Osteoblast (primary cell): ENCODE measurements at places on chromosomes 13 and 19. TPM values are rescaled to one million over a fixed set of nuclear protein-coding genes. Genes with fewer than 3 reads are reported as not detected.

REX1BD gene
- 27.7 and 29.7 TPM in 2 replicates for total RNA-seq

DNA sequence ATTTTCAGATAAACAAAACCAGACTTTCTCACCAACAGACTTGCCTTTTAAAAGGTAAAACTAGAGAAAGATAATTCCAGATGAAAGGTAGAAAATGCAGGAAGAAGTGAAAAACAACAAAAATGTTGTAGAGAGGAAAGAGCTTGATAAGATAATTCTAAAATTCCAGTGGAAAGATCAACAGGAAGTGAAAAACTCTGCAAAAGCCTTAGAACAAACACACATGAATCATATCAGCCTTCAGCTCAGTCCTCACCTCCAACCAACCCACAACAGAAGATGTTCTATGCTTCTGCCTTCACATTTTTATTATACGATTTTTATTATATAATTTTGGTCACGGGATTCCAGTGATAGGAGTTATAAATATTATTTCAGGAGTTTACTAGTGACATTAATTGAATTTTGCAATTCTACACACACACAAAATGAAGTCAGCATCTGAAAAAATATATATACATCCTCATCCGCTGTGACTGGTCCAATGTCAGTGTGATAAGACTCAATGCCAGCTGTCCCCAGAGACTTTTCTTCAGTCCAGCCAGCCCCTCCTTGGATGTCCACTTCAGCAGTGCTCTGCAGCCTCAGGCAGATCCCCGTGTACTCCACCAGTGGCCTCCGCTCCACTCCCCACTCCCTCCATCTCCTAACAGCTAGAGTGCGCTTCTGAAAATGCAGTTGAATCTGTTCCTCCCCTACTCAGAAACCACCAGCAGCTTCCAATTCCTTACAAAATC is 57.9 kb downstream of the GADD45B start:
- no peak for DNase-seq

- DNase-seq = peak; percentile 98
Observed at GRCh38 chr19:10625003-10625761, at the start of gene SLC44A2. Gene SLC44A2, plus strand, starts transcription at chr19:10625553. Its CDS starts 81 bp downstream, at chr19:10625634.

PLEKHG2 gene
- 21.4 and 21.5 TPM in 2 replicates for total RNA-seq

URAD gene
- not detected in 2 replicates for total RNA-seq

DNA sequence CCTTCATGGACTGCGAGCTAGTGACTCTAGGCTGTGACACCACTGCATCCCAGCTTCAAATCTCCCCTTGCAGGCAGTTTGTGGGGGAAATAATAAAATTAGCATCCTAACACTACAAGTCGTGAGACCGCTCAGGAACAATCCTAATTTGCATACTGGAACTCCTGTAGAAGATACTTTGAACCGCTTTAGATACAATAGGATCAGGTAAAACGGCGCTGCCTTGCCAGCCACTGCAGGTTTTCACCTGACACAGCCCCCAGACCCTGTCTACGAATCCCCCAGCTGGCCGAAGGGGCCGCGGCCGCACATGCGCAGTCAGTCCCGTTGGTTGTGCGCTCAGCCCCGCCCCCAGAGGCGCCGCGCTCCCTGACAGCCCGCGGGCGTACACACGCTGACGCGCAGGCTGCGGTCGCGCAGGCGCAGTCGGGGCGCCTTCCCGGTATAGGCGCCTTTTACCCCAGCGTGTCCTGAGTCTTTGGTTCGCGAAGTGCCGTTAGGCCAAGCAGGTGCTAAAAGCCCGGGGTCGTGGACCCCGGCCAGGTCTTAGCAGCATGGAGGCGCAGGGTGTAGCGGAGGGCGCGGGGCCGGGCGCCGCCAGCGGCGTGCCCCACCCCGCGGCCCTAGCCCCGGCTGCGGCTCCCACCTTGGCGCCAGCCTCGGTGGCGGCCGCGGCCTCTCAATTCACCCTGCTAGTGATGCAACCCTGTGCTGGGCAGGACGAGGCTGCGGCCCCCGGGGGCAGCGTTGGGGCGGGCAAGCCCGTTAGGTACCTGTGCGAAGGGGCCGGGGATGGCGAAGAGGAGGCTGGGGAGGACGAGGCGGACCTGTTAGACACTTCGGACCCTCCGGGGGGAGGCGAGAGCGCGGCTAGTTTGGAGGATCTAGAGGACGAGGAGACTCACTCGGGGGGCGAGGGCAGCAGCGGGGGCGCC is at the start of gene RFXAP:
TSS of gene RFXAP (plus strand) at position 419 of the 935 bp plus-strand sequence. CDS start at position 555, 136 bp downstream.
- peak; percentile 98 for DNase-seq

- no peak for DNase-seq
Observed at GRCh38 chr13:98525456-98526181, 51.3 kb downstream of the STK24 start.

CHERP gene
- 5.8 and 6.5 TPM in 2 replicates for total RNA-seq

DNA sequence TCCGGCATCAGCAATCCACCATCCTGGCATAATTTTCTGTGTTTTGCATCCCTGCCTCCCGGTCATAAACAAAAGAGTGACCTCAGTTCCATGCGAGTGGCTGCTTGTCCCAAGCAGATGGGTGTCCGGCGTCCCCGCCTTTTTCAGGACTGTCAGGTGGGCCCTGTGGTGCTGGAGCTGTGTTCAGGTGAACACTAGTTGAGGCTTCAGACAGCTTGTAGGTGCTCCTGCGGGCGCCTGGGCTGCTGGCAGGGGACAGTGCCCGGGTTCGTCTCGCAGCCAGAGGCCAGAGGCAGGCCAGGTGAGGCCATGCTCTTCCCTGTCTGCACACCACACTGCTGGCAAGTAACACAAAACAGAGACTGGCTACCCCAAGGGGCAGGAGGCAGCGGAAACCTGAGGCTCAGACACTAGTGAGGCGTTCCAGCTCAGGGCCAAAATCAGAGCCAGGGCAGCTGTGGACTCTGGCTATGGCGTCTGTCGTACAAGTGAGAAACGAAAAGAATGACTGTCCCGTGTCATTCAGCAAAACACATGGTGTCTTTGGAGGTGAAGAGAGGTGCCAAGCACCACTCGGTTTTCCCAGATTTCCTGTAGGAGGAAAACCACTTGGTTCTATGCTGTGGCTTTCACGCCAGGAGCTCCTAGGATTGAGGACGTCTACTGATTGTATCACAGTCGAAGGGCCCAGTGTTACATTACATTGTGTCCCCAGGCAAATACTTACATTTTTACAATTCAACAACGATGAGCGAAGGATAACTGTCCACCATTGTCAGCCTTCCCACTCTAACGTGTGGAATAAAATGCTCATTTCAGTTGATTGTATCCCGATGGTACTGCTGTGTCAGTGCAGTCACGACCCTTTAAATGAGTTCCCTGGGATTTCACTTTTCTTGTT is 104.0 kb downstream of the ATP11A start:
- DNase-seq = peak; percentile 56

DNA sequence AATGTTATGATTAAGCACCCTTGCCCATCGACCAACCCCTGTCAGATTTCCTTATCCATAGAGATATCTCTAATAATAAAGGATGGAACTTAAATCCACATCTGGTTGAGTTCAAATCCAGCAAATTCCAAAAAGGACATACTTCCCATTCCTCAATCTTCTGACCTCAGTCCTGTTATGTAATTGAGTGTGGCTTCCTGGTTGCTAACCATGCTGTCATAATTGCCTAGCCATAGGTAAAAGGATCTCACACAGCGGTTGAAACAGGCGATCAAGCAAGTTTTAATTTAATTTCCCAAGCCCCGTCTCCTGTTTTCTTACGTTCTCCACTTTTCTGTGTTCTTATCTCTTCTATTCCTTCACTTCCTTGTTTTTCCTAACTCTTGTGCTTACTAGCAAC is 550.3 kb downstream of the GPC6 start:
- peak; percentile 29 for DNase-seq

DNA sequence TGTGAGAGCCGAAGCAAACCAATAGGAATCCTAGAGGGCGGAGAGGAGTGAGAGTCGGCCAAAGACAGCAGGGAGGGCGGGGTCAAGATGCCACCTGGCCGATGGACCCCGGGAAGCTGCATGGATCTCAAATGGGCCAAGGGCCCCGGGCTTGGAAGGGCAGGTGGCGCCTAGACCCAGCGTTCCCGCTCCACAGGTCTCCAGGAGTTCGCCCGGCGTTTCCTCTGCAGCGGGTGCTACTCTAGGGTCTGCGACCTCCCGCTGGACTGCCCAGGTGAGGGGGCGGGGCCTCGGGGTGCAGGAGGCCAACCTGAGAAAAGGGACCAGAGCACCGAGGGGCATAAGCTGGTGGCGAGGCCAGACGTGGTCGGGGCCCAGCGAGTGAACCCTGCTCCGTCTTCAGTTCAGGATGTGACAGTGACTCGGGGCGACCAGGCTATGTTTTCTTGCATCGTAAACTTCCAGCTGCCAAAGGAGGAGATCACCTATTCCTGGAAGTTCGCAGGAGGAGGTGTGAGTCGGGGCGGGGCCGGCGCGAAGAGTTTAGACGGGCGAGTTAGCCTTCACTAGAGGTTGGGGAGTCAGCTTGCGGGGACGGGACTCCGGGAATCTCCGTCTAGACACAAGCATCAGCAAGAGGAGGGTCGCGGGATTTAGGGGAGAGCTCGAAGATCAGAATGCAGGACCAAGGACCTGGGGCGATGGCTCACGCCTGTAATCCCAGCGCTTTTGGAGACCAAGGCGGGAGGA is 9.9 kb downstream of the SPACA6 start:
- DNase-seq = peak; percentile 45
